ENCODE measurements at places on chromosomes 3 and 15.

GRCh38 chr3:102059145-102059943, 210.0 kb downstream of the NFKBIZ start:
- no peak for DNase-seq

DNA sequence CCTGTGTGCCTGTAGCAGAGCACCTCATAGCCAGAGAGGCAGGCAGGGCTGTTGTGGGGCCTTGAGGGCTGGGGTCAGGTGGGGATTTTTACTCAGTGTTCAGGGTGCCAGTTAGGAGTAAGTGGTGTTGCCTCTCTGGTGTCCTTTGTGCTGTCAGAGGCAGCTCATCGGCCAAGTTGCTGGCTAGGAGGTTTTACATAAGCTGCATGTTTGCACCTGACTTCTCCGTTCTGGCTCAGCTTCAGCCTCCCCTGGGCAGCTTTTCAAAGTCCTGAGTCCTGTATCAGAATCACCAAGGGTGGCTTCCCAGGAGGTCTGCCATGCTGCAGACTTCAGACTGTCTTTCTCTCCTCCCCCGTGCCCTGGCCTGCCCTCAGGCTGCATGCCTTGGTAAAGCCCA, 242.6 kb upstream of the TPM1 start:
- no peak for DNase-seq

DNA sequence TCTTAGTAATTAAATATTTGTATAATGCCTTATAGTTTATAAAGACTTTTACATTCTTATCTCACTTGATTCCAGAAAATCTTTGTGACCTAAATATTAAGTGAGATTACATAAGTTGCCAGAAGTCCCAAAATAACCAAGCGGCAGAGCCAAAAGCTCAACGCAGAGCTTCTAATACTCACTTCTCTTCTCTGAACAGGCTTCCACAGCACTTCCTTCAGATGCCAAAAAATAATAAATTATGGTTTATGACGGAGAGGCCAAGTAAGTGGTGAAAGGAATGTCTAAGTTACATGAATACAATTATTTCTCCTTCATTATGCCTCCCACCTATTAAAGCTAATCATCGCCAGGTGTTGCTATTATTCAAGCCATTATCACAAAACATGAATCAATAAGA, 110.3 kb downstream of the GBE1 start:
- DNase-seq = no peak

DNA sequence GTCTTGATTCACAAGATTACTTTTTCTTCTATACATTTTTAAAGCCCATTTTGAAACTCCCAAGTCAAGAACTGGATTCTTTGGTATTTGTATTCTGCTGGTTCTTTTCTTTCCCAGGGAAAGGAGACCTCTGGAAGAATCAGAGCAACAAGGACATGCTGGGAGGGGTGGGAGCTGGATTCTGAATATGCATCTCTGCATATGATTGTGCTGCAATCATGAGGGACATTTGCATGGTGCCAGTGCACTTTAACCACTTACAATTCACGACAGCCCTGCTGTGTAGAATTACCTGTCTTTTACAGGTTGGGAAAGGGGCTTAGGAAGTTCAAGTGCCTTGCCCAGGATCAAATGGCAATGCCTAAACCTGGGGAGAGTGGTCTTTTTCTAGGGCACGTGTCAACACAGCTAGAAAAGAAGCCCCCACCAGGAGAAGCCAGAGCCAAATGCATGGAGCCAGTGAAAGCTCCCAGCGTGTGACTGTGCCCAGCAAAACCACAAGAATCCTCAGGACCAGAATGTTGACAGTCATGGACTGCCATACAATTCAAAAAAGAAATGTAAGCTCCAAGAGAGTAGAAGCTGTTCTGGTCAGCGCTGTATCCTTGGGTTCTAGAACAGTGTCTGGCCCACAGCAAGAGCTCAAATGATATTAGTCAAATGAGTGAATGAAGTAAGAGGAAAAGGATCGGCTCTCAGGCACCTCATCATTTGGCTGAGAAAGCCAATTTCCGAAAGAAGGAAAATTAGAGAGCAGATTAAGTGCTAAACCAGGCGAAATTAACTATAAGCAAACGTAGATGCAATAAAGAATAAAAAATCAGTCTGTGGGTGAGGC, 84.5 kb upstream of the MEF2A start:
- no peak for DNase-seq

GRCh38 chr3:49222002-49222401, 50.6 kb downstream of the KLHDC8B start:
- DNase-seq = no peak

DNA sequence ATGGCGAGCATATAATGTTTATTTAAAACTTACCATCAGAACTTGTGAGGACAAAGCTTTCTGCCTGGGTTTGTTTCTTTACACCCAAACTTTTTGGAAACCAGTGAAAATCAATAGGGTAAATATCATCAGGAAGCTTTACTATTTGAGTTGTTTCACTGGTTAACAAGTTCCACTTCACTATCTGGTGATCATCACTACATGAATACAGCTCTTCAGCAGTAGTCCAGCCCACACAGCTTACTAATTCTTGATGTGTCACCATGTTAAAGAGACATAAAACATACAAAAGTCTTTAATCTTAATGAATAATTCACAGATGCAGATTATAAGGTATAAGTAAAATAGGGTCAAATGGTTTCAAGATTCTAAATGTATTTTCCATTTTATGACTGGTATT, 17.6 kb downstream of the IFT80 start:
- DNase-seq = no peak

DNA sequence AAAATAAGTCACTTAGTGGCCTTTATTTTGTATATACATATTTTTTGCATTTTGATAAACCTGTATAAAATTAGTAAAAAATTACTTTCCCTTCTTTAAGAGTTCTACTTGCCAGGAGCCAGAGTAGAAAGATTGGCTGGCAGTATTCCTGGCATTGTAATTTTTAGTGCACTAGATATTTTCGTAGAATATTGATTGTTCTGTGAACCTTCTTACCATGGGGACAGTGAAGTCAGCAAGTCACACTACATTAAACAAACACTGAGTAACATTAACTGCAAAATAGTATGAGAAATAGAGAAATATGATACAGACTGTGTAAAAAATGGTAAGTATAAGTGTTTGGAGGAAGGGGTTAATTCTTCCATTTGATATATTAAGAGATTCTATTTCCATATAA, 26.0 kb downstream of the TCF12 start:
- DNase-seq = no peak

DNA sequence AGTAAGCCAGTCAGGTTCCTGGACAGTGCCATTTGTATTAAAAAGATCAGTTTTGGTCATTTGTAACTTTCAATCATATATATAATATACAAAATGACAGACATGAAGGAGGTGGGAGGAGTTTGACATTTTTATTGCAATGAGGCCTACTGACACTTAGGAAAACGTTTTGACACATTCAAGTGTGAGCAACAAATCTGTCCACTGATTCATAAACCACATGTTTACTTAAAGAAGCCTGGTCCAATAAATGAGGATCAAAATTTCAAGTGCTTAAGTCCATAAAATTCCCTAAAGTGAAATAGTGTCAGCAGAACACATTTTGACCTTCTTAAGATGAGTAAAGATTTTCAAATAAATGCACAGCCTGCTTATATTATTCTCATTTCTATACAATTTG, 137.3 kb downstream of the MECOM start:
- no peak for DNase-seq

- DNase-seq = no peak
Measured at GRCh38 chr3:112200317-112200666, 67.2 kb upstream of the GCSAM start.

DNA sequence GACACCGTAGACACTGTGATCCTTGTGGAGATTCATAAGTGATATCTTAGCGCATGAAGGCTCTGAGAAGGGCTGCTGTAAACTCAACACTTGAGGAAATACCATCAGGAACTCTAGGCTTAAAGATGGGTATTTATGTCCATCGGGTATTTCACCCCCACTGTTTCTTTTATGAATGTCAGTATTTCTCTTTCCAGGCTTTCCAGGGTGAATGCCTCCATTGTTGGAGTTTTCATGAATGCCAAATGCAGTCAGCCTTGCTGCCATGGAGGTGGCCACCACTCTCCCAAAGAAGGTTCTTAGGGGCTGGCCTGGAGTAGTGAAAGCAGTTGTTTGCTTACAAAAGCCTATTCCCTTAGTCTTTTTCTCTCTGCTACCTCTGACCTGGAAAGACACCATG, 259.2 kb downstream of the SLCO3A1 start:
- no peak for DNase-seq

DNA sequence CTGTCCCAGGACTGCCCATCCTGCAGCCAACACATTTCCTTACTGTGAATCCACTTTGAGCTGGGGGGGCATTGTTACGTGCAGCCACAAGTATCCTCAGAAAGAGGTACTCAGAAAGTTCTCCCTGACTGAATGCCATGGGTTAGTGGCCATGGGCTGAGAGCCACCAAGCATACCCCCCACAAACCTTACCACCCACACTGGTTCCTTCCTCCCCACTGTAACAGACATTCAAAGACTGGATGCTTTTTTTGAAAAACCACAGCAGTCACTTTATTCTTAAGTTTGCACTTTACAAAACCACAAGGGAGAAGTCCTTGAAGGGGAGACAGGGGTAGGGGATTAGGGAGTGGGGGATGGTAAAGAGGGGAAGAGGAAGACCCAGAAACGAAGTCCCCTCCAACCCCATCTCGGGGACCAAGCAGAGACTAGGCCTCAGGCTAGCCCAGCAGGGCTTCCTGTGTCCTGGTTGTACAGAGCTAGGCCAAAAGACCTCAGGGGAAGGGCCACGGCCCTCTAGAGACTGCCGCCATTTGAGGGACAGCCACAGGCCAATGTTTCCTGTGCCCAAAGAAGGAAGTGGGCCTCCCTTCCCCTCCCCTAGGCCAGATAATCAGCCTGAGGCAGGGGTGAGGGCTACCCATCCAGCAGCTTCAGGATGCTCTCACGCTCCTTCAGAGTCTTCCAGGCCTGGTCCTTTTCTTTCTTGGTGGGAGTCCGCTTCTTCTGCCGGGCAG, 10.1 kb upstream of the CAMK1 start:
- peak; percentile 27 for DNase-seq

DNA sequence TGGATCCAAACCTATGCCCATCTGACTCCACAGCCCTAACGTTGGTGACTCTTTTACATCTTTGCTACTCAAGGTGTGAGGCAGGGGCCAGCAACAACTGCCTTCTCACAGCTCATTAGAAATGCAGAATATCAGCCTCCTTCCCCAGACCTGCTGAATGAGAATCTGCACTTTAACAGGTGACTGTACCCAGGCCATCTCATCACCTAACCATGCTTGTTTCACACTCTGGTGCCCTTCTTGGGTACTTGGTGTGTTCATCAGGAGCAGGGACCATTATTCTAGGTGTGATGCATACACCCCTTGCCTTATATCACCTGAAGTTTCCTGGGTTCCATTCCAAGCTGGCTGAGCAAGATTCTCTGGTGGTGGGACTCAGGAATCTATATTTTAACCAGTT, 196.3 kb upstream of the LMCD1 start:
- no peak for DNase-seq
